ENCODE measurements at places on chromosomes 1 and 21.

DNA sequence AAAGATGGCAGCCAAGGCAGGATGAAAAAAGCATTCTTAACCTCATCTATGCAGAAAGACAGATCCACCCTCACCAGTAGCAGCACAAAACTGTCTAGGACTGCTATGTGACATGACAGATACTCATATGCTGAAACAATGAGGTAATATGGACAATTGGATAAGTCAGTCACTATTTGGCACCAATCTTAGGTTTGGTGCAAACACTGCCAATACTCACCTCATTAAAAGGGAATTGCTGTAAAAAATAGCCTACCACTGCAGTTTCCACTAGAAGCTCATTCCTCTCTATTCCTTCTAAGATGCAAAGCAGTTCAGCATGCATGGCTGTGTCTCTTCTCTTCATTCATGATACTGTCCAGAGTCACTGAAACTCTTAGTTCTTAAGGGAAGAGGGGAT is 91.7 kb downstream of the TBX15 start:
- no peak for DNase-seq

DNA sequence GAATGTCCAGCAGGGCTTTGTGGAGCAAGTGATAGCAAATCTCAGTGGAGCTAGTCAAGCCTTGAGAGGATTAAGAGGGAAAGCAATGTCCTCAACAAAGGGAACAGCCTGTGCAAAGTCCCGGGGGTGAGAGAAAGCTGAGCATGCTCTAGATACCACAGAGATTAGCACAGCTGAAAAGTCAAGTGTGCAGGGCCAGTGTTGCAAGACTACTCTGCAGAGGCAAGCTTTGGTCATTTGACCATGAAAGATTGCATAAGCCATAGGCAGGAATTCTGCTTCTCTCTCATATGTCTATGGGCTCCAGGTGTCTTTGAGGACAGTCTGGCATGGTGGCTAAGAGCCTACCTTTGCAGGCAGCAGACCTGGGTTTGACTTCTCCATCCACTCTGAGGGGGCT is 181.0 kb upstream of the JUN start:
- DNase-seq = no peak

DNA sequence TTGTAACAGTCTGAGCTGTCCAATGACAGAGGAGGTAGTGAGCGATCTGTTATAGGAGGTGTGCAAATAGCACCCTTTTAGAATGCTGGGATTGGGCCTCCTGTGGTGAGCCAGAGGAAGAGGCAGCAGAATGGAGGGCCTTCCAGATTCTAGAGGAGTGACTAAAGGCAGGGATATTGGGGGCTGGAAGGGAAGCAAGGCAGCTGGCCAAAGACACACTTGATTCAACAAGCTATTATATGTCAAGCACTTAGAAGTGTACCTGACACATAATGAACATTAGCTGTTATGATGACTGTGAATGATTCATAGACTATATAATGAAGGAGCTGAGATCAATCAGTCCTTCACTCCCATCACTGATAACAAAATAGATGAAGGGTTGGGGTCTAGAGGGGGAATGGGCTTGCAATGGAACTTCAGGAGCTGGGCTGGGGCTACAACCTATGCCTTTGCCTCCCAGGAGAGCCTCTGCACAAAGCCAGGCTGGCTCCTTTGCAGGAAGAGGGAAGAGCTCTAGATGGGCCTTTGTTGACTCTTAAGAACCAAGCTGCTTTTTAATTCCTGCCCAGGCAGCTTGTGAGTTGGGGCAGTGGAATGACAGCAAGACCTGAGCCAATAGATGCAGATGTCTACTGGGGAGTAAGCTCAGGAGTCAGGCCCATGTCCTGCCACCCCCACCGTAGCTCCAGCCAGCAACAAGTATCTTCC is 2.3 kb upstream of the MKNK1 start:
- DNase-seq = no peak

- no peak for DNase-seq
Observed at GRCh38 chr1:6287431-6287886, 26.6 kb upstream of the GPR153 start.

- no peak for DNase-seq
Observed at GRCh38 chr1:92832537-92833114, 786 bp downstream of the RPL5 start.

DNA sequence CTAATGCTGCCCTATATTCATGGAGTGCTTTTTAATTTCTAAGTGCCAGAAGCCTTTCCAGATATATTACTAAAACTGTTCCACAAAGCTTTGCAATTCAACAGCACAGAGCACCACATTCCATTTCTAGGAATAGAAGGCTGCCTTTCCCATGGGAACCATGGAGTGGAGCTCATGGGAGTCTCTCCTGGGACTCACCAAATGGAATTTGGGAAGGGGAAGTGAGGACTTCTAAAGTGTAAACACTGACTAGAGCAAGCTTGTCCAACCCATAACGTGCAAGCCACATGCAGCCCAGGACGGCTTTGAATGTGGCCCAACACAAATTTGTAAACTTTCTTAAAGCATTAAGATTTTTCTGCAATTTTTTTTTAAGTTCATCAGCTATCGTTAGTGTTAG is 190.4 kb upstream of the TNR start:
- no peak for DNase-seq

GRCh38 chr1:27006683-27007082 is 6.0 kb downstream of the TENT5B start:
- DNase-seq = no peak

DNA sequence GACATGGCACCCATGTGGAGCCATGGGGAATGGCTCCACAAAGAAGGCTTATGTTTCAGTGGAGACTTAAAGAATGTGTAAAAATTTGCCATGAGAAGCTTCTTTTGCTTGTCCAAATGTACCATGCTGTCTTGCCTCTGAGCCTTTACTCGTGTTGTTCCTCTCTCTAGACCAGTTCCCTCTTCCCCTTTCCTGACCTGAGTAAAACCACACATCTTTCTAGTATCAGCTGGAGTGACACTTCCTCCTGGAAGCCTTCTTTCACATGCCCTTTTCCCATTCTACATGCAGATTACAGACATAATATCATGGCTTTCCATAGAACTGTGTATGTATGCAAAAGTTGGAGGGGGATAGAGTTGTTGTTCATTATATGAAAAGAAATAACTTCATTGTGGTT is 13.6 kb upstream of the GPX7 start:
- DNase-seq = no peak

- no peak for DNase-seq
Observed at GRCh38 chr1:240491156-240491555, 120.8 kb downstream of the GREM2 start.

DNA sequence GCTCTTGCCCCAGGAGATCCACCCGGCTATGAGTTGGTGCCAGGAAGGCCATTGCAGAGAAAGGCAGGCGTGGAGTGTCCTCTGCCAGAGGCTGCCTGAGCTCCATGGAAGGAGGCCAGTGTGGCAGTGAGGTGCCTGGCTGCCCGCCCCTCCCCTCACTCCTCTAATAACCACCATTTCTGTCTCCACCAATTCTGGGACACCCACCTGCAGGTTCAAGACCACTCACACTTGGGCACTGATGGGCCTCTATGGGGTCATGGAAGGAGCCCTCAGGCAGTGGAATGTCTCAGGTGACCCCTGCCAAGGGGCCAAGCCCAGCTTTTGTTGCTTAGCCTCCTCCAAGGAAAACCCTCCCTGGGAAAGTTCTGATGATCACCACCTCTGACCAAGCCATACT is 731.6 kb downstream of the MATN1 start:
- no peak for DNase-seq

DNA sequence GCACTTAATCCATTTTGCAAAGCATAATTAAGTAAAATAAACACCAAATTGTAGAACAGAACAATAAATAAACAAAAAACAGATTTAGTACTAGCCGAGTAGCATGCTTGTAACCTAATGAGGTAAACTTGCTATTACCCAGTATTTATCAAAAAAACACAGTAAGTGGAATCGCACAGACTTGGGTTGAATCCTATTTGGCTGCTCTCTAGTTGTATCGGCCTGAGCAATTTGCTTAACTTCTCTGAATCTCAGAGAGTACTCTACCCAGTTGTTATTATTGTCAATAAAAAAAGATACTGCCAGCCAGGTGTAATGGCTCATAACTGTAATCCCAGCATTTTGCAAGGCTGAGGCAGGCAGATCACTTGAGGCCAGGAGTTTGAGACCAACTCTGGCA is 664.3 kb downstream of the ADGRL2 start:
- no peak for DNase-seq

- peak; percentile 68 for DNase-seq
Observed at GRCh38 chr1:40951943-40952743, 27.4 kb upstream of the CTPS1 start.

GRCh38 chr1:40383095-40383487 is 9.6 kb downstream of the SMAP2 start:
- peak; percentile 86 for DNase-seq

- DNase-seq = peak; percentile 36
Observed at GRCh38 chr1:211829343-211830054, 1.1 kb downstream of the LPGAT1 start.

DNA sequence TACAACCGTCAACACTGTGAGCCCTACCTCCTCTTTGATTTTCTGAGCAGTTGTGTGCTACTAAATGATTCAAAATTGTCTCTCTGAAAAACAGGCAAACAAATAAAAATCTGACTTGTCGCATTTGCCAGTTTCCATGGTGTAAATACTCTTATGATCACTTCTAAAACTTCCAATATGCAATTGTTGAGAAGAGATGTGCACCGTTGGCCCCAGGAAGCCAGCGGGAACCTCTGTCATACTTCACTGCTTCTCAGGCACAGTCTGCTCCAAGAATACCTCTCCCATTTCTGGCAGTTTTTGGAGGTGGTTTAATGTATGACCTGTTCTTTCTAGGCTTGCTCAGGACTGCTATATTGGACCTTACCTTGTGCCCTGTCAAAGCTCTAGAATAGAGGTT is 196.0 kb upstream of the NCAM2 start:
- no peak for DNase-seq

DNA sequence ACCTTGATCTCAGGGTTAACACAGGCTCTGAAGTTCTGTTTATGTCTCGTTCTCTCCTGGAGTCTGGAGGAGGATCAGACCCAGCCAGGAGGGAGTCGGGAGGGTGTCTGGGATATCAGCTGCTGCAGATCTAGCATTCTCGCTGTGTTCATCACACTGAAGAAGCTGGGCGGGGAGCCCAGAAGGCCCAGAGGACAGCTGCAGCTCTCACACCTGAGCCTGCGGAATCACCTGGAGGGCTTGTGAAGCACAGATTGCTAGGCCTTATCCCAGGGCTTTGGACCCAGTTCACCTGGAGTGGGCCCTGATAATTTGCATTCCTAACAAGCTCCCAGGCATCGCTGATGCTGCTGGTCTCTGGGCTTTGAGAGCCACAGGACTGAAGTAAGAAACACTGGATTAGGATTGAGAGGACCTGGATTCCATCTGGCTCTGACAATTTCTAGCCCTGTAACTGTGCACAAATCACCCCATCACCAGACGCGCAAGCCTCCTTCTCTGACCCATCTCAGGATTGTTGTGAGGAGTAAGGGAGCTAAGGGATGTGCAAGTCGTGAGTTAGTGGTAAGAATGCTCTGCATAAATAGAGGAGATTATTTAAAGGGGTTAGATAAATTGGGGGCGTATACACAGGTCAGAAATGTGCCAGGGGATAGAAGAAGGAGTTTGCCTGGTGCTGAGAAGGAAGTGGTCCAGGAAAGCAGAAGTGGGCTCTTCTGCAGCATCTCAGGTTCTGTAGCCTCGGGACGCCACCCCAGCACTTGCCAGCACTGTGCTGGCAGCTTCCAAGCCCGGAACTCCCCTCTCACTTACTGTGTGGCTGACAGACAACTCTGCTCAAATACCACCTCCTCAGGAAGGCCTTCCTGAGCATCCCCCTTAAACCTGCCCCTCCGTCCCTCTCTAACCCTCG is 19.1 kb downstream of the ABCA4 start:
- no peak for DNase-seq

- no peak for DNase-seq
Observed at GRCh38 chr21:39006571-39007311, 176.5 kb downstream of the PSMG1 start.

GRCh38 chr1:15915991-15916390 is 59.9 kb downstream of the ZBTB17 start:
- no peak for DNase-seq

GRCh38 chr1:117678246-117678977 is 72.6 kb downstream of the TENT5C start:
- no peak for DNase-seq

DNA sequence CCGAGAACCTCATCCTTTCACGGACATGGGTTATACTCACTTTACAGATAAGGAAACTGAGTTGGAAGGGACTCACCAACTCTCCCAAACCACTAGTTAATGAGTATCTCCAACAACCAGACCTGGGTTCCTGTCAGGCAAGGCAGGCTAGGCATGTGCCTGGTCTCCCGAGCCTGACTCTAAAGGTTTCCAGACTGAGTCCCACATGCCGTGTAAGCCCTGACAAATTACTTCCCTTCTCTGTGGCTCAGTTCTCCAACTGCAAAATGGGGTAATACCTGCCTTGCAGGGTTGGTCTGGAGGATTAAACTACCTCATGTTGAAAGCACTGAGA is 34.3 kb downstream of the SSBP3 start:
- no peak for DNase-seq

- no peak for DNase-seq
Observed at GRCh38 chr1:230948301-230948700, 30.4 kb downstream of the TTC13 start.
